Activated CD4-positive, alpha-beta T cell treated with anti-CD3 and anti-CD28 coated beads, Interleukin-2, amount 10 ng/mL, durations not matched to agents 24 days and 14 days (primary cell): ENCODE measurements at places on chromosomes 6 and 20. TPM values are rescaled to one million over a fixed set of nuclear protein-coding genes. Genes with fewer than 3 reads are reported as not detected.

GRCh38 chr6:5606546-5606945 is 345.2 kb downstream of the FARS2 start:
- no peak for DNase-seq
- no peak overlapping the region for H3K27ac ChIP-seq
- H3K36me3 ChIP-seq, result no peaks in the 10 kb centered on the region
- H3K27me3 ChIP-seq, result peaks cover 2% of the 10 kb centered on the region
- no peak overlapping the region for H3K4me3 ChIP-seq
- H3K4me1 ChIP-seq, result no peaks in the 10 kb centered on the region

STAU1 gene
- total RNA-seq, result 73.5 and 73.7 TPM in 2 replicates

GID8 gene
- total RNA-seq, result 50.0 and 58.0 TPM in 2 replicates

ZNF76 gene
- 31.0 and 31.4 TPM in 2 replicates for total RNA-seq

CLIC5 gene
- total RNA-seq, result 1.1 and 2.0 TPM in 2 replicates

DNA sequence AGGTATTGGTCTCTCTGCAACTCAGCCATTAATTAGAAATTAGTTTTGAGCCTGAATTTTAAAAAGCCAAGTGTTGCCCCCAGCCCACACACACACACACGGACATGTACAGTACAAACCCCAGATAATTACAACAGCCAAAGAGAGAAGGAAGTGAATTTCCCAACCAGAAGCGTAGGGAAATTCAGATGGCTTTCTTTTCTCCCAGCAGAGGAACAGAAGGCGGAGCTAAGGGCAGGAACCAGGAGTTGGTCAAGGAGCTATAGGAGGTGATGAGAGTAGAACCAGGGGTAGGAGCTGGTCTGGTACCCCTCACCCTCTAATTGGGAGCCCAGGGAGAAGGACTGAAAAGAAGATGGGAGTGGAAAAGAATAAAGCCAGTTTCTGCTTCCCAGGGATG is 3.9 kb upstream of the ZBTB9 start:
- H3K4me1 ChIP-seq, result peaks cover 24% of the 10 kb centered on the region
- H3K4me3 ChIP-seq, result no peak overlapping the region
- peaks cover 45% of the 10 kb centered on the region for H3K36me3 ChIP-seq

- peak; percentile 27 for DNase-seq
- no peak overlapping the region for H3K27ac ChIP-seq
Measured at GRCh38 chr6:144361016-144361415, 75.9 kb downstream of the UTRN start.

- H3K4me3 ChIP-seq, result no peak overlapping the region
- H3K27ac ChIP-seq, result no peak overlapping the region
- no peak for DNase-seq
- no peaks in the 10 kb centered on the region for H3K36me3 ChIP-seq
- H3K4me1 ChIP-seq, result no peaks in the 10 kb centered on the region
Measured at GRCh38 chr20:59473742-59474141, 130.6 kb upstream of the PHACTR3 start.

DNA sequence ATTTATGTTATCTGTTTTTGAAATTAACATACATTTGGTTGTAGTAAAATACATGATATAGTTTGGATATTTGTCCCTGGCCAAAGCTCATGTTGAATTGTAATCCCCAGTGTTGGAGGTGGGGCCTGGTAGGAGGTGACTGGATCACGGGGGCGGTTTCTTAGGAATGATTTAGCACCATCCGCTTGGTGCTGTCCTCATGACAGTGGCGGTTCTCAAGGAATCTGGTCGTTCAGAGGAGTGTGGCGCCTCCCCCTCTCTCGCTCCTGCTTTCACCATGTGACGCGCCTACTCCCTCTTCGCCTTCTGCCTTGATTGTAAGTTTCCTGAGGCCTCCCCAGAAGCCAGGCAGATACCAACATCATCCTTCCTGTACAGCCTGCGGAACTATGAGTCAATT is 29.0 kb downstream of the CTCFL start:
- no peak overlapping the region for H3K27ac ChIP-seq
- H3K4me3 ChIP-seq, result no peak overlapping the region
- no peaks in the 10 kb centered on the region for H3K36me3 ChIP-seq
- DNase-seq, result no peak

HLA-DPA1 gene
- total RNA-seq, result 38.5 and 42.6 TPM in 2 replicates

- H3K4me3 ChIP-seq, result peak overlapping the region; percentile 41
- DNase-seq, result peak; percentile 80
Measured at GRCh38 chr6:16473908-16474771, 235.8 kb downstream of the GMPR start.

GRCh38 chr20:35735826-35736470 is 6.1 kb downstream of the RBM39 start:
- peaks cover 82% of the 10 kb centered on the region for H3K36me3 ChIP-seq
- peaks cover 47% of the 10 kb centered on the region for H3K4me1 ChIP-seq
- H3K27ac ChIP-seq, result peak overlapping the region; percentile 34

- DNase-seq, result no peak
- H3K36me3 ChIP-seq, result no peaks in the 10 kb centered on the region
- peaks cover 1% of the 10 kb centered on the region for H3K27me3 ChIP-seq
- H3K27ac ChIP-seq, result no peak overlapping the region
- no peak overlapping the region for H3K4me3 ChIP-seq
- H3K4me1 ChIP-seq, result no peaks in the 10 kb centered on the region
Measured at GRCh38 chr6:167653561-167653960, 173.2 kb upstream of the AFDN start.

DNA sequence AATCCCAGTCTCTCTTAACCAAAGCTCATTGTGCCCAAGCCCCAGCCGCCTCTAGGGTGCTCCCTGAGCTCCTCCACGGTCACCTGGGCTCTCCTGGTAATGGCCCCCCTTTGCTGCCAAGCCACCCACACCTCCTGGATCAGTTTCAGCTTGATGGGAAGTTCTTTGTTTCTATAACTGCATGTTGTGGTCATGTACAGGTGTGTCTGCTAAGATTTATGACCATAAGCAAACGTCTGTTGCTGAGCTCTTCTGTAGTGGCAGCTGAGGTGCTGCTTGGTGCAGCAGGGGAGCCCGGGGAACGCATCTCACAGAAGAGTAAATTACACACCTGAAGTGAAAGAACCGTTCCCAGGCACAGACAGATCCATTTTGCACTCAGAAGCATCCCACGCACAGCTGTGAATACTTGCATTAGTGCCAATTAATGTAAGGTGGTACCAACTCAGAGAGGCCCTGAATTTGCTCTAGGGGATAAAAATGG is 194.6 kb upstream of the ARID1B start:
- H3K27me3 ChIP-seq, result peaks cover 8% of the 10 kb centered on the region
- H3K4me3 ChIP-seq, result no peak overlapping the region
- H3K27ac ChIP-seq, result no peak overlapping the region
- DNase-seq, result no peak
- no peaks in the 10 kb centered on the region for H3K4me1 ChIP-seq

DNA sequence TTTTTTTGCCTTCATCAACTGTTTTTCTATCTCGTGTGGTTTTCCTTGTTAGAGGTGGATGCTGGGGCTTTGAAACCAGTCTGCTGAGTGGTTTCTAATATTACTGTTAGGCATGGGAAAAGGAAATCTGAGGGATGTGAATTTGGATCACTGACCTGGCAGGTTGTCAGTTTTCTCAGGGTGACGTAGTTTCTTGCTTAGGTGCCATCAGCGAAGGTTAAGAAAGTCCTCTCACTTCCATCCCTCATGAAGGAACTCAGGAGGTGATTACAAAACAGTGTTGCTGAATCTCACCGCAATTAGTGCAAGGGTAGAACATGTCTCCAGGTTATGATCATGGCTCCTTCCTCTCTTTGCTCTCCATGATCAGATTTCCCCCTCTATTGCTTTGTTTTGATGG is 135.9 kb downstream of the SOX4 start:
- no peak overlapping the region for H3K4me3 ChIP-seq
- no peak overlapping the region for H3K27ac ChIP-seq
- H3K4me1 ChIP-seq, result peaks cover 2% of the 10 kb centered on the region
- H3K27me3 ChIP-seq, result no peaks in the 10 kb centered on the region
- no peaks in the 10 kb centered on the region for H3K36me3 ChIP-seq

GRCh38 chr6:10736731-10737130 is 10.9 kb upstream of the TMEM14B start:
- DNase-seq, result no peak
- no peaks in the 10 kb centered on the region for H3K4me1 ChIP-seq
- H3K27me3 ChIP-seq, result no peaks in the 10 kb centered on the region

- peaks cover 18% of the 10 kb centered on the region for H3K36me3 ChIP-seq
- H3K27me3 ChIP-seq, result no peaks in the 10 kb centered on the region
- H3K4me3 ChIP-seq, result no peak overlapping the region
Measured at GRCh38 chr6:100810015-100810414, 71.1 kb downstream of the ASCC3 start.

- peak; percentile 81 for DNase-seq
- peaks cover 4% of the 10 kb centered on the region for H3K27me3 ChIP-seq
- H3K36me3 ChIP-seq, result peaks cover 21% of the 10 kb centered on the region
- H3K27ac ChIP-seq, result no peak overlapping the region
Measured at GRCh38 chr6:107866606-107867301, 42.6 kb upstream of the SCML4 start.

BPIFB2 gene
- total RNA-seq, result not detected in 2 replicates

DNA sequence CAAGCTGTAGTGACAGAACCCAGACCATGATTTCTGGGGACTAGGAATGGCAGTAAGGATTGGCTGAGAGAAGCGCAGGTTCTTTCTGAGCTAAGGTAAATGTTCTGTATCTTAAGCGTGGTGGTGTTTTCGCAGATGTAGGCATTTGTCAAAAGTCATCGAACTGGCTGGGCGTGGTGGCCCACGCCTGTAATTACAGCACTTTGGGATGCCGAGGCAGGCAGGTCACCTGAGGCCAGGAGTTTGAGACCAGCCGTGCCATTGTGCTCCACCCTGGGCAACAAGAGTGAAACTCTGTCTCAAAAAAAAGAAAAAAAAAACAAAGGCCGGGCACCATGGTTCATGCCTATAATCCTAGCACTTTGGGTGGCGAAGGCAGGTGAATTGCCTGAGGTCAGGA is 40.7 kb upstream of the EYA2 start:
- H3K4me1 ChIP-seq, result no peaks in the 10 kb centered on the region
- H3K4me3 ChIP-seq, result no peak overlapping the region
- no peaks in the 10 kb centered on the region for H3K36me3 ChIP-seq
- DNase-seq, result no peak
- no peaks in the 10 kb centered on the region for H3K27me3 ChIP-seq

DNA sequence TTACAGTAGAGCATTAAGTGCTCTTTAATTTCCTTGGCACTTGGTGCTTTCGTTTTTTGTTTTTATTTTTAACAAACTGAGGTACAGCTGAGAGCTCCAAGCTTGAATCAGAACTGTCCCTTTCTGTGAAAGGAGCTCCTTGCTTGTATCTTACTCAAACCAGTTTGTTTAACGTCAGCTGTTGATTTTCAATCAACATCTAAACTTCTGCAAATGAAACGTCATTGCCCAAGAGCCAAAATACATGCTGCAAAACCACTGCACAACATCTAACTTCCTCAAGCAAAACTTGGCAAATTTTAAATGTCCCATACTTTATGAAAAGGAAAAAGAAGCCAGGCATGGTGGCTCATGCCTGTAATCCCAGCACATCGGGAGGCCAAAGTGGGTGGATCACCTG is 15.2 kb downstream of the VNN2 start:
- no peak overlapping the region for H3K27ac ChIP-seq
- peaks cover 3% of the 10 kb centered on the region for H3K4me1 ChIP-seq
- DNase-seq, result no peak
- H3K36me3 ChIP-seq, result peaks cover 24% of the 10 kb centered on the region
- no peak overlapping the region for H3K4me3 ChIP-seq

DNA sequence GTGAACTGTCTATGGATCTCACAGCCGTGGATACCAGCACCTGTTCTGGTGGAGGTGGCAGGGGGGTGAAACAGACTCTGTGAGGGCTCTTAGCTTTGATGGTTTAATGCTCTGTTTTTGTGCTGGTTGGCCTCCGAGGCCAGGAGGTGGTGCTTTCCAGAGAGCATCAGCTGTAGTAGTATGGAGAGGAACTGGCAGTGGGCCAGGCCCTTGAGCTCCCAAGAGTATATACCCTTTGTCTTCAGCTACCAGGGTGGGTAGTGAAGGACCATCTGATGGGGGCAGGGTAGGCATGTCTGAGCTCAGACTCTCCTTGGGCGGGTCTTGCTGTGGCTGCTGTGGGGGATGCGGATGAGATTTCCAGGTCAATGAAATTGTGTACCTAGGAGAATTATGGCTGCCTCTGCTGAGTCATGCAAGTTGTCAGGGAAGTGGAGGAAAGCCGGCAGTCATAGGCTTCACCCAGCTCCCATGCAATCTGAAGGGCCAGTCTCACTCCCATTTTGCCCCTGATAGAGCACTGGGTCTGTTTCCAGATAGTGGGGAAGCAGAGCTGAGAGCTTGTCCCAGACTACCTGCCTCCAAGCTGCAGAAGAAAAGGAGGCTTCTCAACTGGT is 102.7 kb upstream of the AHI1 start:
- DNase-seq, result no peak
- H3K4me1 ChIP-seq, result peaks cover 30% of the 10 kb centered on the region
- H3K27ac ChIP-seq, result peak overlapping the region; percentile 55
- H3K36me3 ChIP-seq, result peaks cover 64% of the 10 kb centered on the region
- no peak overlapping the region for H3K4me3 ChIP-seq
- H3K27me3 ChIP-seq, result no peaks in the 10 kb centered on the region

- H3K4me3 ChIP-seq, result peak overlapping the region; percentile 85
- H3K4me1 ChIP-seq, result peaks cover 16% of the 10 kb centered on the region
- no peak for DNase-seq
- peaks cover 71% of the 10 kb centered on the region for H3K27me3 ChIP-seq
- H3K36me3 ChIP-seq, result peaks cover 3% of the 10 kb centered on the region
Measured at GRCh38 chr20:13219327-13220193, 1.5 kb upstream of the ISM1 start.

DNA sequence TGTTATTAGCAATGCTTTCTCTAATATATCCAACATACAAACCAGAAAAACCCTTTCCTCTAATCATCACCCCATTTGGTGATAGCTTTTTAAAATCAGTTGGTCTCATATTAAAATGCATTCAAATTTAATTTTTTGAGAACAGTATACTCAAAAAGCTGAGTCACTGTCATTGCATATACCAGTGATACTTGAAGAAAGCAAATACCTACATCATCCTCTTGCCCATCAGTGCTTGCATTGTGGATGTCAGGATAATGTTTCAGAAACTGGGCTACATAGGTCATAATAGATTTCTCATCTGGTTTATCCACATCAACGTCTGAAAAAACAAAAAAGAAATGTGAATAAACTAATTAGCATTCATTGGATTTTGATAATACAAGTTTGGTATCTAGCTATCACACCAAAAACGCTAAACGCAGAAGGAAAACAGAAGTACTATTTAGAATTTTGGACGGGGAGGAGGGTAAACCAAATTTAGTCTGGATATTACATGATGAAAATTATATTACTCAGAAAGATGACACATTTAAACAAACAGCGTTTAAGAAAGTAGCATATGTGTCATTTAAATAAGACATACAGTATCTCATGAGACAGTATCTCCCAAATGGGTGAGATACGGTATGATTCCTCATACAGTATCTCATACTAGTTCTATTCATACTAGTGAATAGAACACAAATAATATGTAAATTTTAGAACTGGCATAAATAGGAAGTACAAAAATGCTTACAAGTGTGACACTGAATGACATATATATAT is 134.6 kb downstream of the SYNE1 start:
- no peak overlapping the region for H3K4me3 ChIP-seq
- no peak overlapping the region for H3K27ac ChIP-seq
- no peaks in the 10 kb centered on the region for H3K4me1 ChIP-seq
- no peaks in the 10 kb centered on the region for H3K27me3 ChIP-seq
- no peak for DNase-seq
- H3K36me3 ChIP-seq, result no peaks in the 10 kb centered on the region
